ENCODE measurements at places on chromosomes 1 and 21. TPM values are rescaled to one million over a fixed set of nuclear protein-coding genes. Genes with fewer than 3 reads are reported as not detected.

RHCE gene
- 0.10 TPM for polyA plus RNA-seq

KRTAP25-1 gene
- polyA plus RNA-seq = not detected

TRPM2 gene
- 4.2 TPM for polyA plus RNA-seq

CFH gene
- polyA plus RNA-seq = 31.3 TPM

ZFP69B gene
- polyA plus RNA-seq = 0.22 TPM

CCDC28B gene
- 4.1 TPM for polyA plus RNA-seq

C1orf94 gene
- not detected for polyA plus RNA-seq

OR10Z1 gene
- polyA plus RNA-seq = not detected

SLC5A9 gene
- 0.45 TPM for polyA plus RNA-seq

PTPN22 gene
- 1.2 TPM for polyA plus RNA-seq

SPRR3 gene
- polyA plus RNA-seq = 20.3 TPM

OR2T29 gene
- not detected for polyA plus RNA-seq

TTC34 gene
- 0.15 TPM for polyA plus RNA-seq

DR1 gene
- polyA plus RNA-seq = 22.5 TPM

RNF207 gene
- polyA plus RNA-seq = 13.7 TPM

TTC24 gene
- polyA plus RNA-seq = not detected

OR2T11 gene
- not detected for polyA plus RNA-seq

FAM177B gene
- polyA plus RNA-seq = 0.10 TPM

FNDC5 gene
- 4.2 TPM for polyA plus RNA-seq

DISC1 gene
- 1.4 TPM for polyA plus RNA-seq

ACTA1 gene
- 4.9 TPM for polyA plus RNA-seq

Data from adipose tissue (tissue), 3 donors.